ENCODE measurements at places on chromosomes 12 and 14. TPM values are rescaled to one million over a fixed set of nuclear protein-coding genes. Genes with fewer than 3 reads are reported as not detected.

DNA sequence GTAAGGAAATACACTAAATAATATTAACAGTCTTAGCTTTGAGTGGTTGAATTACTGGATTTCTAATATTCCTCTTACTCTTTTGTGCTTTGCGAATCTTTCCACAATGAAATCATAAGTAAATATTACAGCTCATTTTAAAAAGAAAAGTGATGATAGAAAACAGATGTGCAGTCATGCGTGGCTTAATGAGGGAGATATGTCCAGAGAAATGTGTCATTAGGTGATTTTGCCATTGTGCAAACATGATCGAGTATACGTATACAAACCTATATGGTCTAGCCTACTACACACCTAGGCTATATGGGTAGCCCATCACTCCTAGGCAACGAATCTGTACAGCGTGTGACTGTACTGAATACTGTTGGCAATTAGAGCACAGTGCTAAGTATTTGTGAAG lies 59.3 kb downstream of the SLC15A5 start:
- no peak for DNase-seq

- DNase-seq: no peak
Observed at GRCh38 chr12:79665212-79665887, 25.4 kb downstream of the PAWR start.

- DNase-seq: peak; percentile 16
Observed at GRCh38 chr14:54981698-54982097, 45.2 kb downstream of the WDHD1 start.

DNA sequence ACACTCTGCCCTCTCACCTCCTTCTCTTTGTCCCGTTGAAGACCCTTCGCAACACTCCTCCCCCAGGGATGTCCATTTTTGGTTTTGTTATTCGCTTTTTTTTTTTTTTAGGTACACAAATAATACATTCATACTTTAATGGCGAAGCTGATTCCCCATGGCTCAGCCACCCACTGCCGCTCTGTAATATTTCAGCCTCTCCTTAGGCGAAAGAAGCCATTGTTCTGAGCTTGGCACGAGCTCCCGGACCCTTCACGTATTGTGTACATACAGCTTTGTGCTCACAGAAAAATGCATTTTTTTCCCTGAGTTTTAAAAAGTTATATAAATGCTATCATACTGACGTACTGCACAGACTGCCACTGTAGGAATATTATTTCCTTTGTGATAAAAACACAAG lies 115.0 kb downstream of the TMEM132C start:
- no peak for DNase-seq

The SDR9C7 gene
- not detected for total RNA-seq

GRCh38 chr12:106239241-106239950 lies 8.4 kb downstream of the CKAP4 start:
- no peak for DNase-seq

All from renal cortical epithelial cell (primary cell).